ENCODE measurements at places on chromosomes 12 and 14.
A peak's percentile ranks its signal among the peaks of the same experiment; 100 is the strongest.

DNA sequence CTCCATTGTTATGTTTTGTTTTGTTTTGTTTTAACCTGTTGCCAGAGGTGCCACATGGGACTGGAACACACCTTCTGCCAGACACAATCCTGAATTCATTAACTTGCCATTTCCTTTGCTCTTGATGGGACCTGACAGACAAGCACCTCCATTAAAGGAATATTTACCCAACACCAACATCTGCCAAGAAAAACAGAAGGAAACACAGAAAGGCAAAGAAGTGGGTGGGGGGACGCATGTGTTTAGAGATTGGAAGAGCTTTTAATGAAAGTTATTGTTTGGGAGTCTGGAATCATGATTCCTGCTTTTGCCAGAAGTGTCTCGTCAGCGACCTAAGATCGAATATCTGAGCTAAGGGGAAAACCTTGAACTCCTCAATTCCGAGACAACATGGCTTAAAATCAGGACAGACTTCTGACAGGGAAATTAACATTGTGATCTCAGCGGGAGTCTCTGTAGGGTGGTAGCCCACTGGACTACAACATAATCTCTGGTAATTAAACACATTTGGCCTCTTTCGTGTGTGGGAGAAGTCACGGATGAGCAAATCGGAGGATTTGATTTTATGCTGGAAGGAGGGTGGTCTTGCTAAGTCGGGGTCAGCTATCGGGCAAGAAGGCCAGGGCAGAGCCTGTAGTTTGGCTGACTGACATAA, 210.4 kb upstream of the FAR2 start:
- peak; percentile 35 for DNase-seq

- no peak for DNase-seq
Measured at GRCh38 chr12:102232036-102232435, 34.4 kb upstream of the PMCH start.

DNA sequence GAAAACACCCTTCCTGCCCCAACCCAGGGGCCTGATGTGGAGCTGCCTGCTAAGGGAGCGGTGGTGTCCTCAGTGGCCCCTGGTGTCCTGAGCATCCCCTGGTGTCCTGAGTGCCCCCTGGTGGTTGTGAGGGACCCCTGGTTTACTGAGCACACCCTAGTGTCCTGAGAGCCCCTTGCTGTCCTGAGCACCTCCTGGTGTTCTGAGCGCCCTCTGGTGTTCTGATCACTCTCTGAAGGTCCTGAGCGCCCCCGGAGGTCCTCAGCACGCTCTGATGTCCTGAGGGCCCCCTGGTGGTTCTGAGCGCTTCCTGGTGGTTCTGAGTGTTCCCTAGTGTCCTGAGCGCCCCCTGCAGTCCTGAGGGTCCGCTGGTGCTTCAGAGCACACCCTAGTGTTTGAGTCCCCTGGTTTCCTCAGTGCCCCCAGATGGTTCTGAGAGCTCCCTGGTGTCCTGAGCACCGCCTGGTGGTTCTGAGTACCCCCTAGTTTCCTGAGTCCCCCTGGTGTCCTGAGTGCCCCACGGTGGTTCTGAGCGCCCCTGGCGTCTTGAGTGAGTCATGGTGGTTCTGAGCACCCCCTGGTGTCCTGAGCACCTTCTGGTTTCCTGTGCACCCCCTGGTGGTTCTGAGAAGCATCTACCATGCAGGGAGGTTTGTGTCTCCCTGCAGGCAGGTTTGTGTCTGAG, 1004.2 kb downstream of the TMEM121 start:
- DNase-seq: no peak

DNA sequence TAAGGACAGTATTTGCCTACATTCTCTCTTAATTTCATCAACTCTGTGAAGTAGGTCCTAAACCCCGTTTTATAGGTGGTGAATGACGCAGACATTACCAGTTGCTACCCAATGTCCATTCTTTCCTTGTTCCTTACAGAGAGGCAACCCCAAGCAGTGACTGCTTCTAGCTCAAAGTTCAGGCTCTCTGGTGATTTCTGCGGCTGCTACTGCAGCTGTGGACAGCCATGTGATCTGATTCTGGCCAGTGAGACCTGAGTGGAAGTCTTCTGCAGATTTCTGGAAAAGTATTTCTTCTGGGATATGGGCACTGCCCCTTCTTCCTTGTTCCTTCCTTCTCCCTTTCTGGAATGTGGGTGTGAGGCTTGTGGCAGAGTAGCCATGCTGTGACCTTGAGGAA, 82.9 kb downstream of the ARF6 start:
- DNase-seq: no peak

DNA sequence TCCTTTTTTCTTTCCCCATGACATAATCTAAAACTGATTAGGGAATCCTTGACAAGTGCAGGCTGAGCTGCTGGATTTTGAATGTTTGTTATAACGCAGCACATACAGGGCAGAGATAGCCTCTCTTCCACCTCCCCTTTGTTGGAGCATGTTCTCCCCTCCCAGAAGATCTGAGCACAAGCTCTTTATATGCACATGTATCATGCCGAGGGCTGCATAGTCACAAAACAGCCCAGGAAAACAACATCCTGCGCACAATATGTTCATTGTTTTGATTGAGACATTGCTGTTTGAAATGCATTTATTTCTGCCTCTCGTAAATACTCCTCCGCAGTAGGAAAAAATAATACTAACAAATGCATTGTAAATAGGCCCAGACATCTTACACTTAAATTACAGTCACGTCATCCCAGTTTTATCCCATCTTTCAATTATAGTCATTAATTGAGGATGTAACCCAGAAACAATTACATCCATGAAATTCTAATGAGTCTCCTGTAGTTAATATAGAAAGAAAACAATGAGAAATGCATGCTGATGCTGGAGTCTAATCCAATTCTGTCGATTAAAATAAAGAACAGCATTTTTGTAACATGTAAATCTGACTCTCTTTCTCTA, 401.8 kb downstream of the BTG1 start:
- DNase-seq: no peak

DNA sequence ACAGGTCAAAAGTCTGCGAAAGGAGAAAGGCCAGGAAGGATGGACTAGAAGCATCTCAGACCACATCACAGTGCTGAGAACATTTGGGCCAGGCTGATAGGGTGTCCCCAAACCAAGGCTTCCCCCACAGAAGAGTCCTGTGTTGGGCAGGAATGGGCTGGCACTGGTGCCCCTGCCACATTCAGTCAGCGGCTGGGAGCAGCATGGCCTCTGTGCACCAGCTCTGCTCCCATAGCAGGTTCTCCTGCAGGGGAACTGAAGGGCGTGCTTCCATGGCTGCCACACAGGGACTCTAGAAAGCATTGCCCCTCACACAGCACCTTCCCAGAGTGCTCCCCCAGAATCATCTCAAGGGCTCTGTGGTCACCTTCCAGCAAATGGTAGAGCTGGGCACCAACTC, 17.5 kb downstream of the EVL start:
- DNase-seq: no peak

DNA sequence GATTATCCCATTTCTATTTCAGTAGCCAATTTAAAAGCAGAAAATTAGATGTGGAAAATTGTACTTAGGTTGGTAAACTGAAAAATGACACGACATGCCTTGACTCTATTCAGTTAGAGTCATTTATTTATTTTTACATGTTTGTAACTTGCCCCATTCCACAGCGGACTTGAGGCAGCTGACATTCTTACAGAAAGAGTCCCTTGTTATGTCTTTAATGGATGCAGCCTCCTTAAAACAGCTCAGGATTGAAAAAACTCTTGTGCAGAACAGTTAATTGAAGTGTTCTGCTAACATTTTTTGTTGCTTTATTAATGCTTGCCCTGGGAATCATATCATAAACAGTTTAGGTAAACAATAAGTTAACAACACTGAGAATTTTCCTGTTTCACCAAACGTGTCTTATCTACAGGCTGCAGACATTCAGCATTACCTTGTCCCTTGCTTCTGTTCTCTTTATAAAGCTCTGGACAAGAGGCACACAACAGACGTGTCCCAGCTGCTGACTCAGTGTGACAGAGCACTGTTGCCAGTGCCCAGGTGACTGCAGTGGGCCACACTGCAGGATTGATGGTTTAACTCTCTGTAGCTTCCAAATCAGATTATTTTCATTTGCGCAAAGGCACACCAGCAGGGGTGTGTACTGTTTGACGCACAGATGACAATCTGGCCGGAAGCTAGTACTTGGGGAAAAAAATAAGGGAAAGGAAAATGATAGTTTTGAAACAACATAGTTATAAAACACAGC, 101.6 kb downstream of the PELI2 start:
- no peak for DNase-seq

- no peak for DNase-seq
Measured at GRCh38 chr12:20350495-20350894, 17.8 kb upstream of the PDE3A start.

DNA sequence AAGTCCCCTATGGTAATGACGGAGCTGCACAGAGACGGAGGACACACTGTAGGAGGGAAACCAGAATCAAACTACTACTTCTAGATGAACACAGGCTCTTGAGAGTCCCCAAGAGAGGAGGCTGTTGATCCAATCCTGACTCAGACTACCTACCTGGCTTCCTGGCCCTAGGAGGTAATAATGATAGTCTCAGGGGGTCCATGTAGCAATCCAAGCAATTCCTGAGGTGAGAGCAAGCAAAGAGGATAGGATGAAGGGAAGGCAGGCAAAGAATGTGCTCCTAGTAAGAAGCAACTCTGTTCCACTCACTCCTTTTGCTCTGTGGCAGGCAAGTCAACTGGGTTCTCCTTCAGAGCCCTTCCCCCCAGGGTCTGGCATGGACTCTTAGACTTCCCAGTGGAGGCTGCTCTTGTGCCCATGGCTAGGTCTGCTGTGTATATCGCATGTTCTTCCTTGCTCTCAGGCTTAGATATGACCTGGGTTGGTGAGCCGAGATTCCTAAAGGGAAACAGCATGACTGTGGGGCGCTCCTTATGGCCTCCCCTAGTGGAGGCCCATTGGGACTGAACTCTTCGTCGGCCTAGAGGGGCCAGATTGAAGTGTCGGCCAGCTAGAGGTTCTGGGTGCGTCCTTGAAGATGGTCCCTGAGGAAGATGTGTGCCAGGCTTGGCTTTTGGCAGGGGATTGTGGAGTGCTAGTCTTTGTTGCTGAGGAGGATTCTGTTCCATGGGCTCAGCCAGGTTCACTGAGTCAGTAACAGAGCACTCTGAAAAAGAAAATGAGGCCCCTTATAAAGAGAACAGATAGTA, 2.1 kb downstream of the TINF2 start:
- DNase-seq: no peak

DNA sequence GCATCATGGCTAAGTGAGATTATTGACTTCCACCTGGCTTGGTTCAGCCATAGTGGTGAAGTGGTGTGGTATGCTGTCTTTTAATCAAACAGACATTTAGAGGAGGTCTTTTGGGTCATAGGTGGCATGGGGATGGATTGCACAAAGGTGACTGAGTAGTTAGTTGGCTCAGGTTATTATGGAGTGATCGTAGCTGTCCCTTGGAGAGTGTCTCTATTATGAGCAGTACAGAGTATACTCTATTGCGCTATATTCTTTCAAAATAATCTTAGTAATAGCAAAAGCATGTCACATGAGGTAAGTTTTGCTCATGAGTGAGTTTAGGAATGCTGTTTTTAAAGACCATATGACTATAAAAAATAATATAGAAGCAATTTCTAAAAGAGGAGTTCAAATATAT, 60.4 kb downstream of the RASSF8 start:
- no peak for DNase-seq

DNA sequence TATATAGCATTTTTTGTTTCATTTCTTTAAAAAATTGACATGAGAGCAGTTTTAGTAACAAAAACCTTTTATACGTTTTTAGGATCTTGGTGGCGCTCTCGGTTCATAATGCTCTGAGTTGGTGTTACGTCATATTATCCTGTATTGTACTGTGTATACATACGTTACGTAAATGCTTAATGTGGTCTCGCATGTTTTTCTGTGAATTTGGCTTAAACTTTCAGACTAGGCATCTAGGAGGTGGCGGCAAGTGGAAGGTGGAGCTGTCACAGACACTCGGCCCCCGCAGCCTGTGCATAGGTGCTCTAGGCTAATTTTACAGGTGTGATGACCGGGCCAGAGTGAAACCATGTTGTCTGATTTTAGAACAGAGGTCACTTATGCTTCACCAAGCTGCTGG, 60.0 kb downstream of the PPP2R5C start:
- DNase-seq: no peak

GRCh38 chr14:75236901-75237419, 41.7 kb upstream of the FOS start:
- no peak for DNase-seq

DNA sequence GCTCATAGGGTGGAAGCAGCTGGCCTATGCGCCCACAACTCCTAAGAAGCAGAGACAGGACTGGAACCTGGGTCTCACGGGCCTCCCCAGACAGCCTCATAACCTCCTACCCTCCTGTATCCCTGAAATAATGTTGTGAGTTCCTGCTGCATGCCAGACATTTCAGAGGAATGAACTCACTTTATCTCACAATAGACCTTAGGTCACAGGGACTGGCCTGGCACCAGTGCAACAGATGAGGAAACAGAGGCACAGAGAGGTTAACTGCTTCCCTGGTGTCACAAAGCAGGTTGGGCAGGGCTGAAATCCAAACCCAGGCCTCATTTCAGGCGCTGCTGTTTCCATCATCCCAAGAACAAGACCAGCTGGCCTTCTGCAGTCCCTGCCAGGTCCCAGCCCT, 5.3 kb downstream of the PHETA1 start:
- no peak for DNase-seq

DNA sequence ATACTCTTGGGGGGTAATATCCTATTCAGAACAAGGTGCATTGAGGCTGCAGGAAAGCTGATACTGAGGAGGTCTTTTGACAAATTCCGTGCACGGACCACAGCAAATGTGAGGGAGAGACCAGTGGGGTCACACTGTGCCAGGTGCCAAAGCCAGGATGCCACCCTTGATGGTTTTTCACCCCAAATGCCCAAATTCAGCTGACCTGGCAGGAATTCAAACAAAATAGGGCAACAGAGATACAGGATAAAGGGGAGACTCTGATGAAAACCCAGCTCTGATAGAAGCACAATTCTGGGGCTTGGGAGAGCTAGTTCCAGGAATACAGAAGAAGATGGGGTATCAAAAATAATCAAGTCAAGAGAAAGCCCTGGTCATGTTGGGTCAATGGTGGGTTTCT, 55.3 kb downstream of the SLC8A3 start:
- DNase-seq: no peak

GRCh38 chr12:121786440-121786825, 7.1 kb downstream of the RHOF start:
- no peak for DNase-seq

GRCh38 chr12:82529101-82529500, 157.6 kb upstream of the TMTC2 start:
- DNase-seq: no peak

DNA sequence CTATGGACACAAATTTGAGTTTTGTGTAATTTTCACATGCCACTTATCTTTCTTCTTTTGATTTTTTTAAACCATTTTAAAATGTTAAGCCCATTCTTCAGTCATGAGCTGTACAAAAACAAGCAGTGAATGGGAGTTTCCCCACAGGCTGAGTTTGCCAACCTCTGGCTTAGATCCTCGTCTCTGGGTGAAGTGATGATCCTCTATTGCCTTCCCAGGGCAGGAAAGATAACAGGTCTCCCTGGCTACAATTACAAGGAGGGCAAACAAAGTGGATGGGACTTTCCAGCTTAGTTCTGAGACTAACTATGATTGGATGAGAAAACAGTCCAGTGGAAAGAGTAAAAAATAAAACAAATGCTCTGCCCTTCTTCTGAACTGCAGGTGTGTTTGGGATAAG, 203.7 kb downstream of the SPTSSA start:
- no peak for DNase-seq

Measured in AG09319 (cell line).